ENCODE measurements at places on chromosomes 13 and 19. TPM values are rescaled to one million over a fixed set of nuclear protein-coding genes. Genes with fewer than 3 reads are reported as not detected.

The SYNGR4 gene
- not detected for total RNA-seq

The PEAK3 gene
- not detected for total RNA-seq

GRCh38 chr19:17246681-17247425 lies 1.1 kb upstream of the NR2F6 start:
- DNase-seq, result no peak

DNA sequence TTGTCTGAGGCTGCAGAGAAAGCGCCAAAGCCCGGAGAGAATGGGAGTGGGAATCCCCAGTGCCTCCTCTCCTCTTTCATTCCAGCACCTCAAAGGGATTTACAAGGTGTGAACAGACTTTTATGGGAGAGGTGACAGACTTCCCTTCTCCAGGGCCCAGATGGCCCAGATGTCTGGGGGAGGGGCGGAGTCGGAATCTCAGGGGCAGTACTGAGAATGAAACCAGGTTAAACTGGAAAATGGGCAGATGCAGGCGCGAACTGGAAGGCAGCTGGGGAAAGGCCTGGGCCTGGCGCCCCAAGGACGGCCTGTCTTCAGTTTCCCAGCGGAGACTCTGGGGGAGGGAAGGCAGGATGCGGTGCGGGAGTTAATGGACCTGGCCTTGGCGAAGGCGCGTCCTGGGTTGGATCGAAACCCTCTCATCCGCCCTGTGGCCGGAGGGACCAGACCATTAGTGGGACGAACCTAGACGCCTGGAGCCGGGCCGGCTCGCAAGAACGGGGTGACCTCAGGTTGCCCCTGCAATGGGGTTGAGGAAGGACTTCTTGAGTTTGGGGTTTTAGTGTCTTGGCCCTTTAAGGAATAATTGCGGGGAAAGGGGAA lies 592 bp upstream of the TRIP10 start:
- DNase-seq, result no peak
